ENCODE measurements at places on chromosomes 7 and 10.

- no peak for DNase-seq
These were observed at the start of gene TBX20 for GRCh38 chr7:35253710-35254495. TSS of gene TBX20 (minus strand) at chr7:35254100. CDS start at chr7:35253620, 480 bp downstream.

DNA sequence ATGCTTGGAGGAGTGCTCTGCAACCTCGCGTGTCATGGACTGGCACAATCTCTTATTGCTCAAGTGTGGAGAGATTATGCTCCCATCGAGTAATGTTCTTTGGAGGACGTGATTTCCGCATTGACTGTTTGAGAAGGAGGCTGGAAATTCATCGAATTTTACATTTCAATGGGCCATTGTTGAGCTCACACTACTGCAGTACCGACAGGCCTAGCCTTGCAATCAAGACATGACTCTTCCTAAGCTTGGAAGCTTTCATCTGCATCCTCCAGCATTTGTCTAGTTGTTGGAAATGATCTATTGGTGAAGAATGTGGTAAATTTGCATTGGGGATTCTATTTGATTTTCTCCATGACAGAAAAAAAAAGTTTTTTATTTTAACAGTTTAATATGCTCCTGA is 156.8 kb downstream of the FZD1 start:
- DNase-seq: no peak

GRCh38 chr7:101936611-101937231 is 119.3 kb downstream of the CUX1 start:
- no peak for DNase-seq

DNA sequence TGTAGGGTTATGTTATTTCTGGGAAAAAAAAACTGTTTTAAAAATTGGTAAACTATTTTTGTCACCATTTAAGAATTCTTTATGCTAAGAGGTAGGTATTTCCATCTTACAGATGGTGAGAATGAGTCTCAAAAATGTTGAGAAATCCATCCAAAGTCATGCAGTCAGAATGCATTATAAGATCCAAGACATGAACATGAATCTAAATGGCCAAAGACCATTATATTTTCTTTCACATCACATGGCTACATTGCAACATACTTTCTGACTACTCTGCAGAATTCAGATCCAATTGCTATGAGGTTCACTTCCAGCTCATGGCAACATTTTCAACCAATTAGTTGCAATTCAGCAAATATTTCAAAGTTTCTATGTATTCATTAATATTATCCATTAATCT is 181.2 kb downstream of the TWIST1 start:
- DNase-seq: no peak

GRCh38 chr7:78265486-78265885 is 466.9 kb downstream of the PHTF2 start:
- DNase-seq: no peak

DNA sequence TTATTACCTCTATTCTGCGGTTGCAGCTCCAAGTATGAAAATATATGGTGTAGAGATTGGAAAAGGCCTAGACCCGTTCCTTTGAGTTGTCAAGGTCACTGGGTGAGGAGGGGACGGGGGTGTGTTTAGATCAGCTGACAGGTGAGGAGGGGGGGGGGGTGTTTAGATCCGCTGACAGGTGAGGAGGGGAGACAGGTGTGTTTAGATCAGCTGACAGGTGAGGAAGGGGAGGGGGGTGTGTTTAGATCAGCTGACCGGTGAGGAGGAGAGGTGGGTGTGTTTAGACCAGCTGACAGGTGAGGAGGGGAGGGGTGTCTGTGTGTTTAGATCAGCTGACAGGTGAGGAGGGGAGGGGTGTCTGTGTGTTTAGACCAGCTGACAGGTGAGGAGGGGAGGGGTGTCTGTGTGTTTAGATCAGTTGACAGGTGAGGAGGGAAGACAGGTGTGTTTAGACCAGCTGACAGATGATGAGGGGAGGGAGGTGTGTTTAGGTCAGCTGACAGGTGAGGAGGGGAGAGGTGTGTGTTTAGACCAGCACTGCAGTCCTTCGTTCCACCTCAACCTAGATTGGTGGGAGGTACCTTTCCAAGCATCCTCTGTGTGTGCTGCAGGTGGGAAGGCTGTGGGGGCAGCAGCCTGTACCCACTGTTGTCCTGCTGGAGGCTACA is 655.0 kb upstream of the ADARB2 start:
- no peak for DNase-seq

- DNase-seq: no peak
These were observed 380.9 kb downstream of the LRRTM3 start for GRCh38 chr10:67306588-67307205.

DNA sequence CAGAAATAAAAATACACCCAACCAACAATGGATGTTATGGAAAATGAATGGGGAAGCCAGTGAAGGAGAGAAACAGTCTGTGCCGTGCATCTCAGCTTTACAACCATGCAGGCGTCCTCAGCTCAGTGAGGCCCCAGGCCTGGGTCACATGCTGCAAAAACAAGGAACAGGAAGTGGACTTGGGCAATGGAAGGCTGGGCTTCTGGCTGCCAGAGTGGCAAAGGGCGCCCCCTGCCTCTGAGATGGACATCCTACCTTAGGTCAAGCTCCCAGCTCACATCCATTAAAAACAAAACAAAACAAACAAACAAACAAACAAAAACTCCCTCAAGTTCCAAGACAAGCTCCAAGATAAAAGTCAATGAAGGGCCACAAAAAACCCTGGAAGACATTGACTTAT is 54.7 kb upstream of the AFAP1L2 start:
- no peak for DNase-seq

DNA sequence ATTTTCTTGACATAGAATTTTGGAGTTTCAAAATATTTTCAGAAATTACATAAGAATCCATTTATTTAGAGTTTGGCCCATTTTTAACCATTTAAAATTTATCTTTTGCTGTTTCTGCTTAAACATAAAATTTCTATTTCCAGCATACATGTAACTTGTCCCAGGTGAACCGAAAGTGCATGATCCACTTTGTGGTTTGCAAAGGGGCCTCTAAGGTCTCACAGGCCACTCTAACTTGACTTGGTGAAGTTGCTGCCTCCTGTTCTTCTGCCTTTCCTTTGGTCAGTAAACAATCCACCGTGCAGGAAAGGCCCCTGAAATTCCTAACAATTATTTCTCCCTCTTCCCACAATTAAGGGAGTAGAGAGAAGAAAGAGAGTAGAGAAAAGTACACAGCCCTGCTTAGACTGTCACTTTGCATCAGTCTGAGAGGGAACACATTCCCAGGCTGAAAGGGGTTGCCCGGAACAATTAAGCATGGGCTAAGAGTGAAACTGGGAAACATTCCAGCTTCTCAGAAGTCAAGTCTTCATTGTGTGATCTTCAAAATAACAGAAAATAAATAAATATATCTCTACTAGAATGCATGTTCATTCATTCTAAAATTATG is 79.5 kb upstream of the SEMA3A start:
- peak; percentile 6 for DNase-seq

- no peak for DNase-seq
These were observed 1.2 kb downstream of the AHCYL2 start for GRCh38 chr7:129225931-129226572.

GRCh38 chr7:132500727-132501440 is 75.4 kb downstream of the PLXNA4 start:
- DNase-seq: no peak

GRCh38 chr7:28076423-28077200 is 104.0 kb downstream of the JAZF1 start:
- no peak for DNase-seq

Data from NCI-H2107 (cell line).